Kidney glomerular epithelial cell (primary cell): ENCODE measurements at places on chromosomes 16 and 17.

- no peak for DNase-seq
Measured at GRCh38 chr17:14818469-14818868, 446.7 kb downstream of the PMP22 start.

GRCh38 chr17:4712526-4712925, 2.1 kb downstream of the ARRB2 start:
- no peak for DNase-seq

- no peak for DNase-seq
Measured at GRCh38 chr17:46125831-46126230, 67.4 kb downstream of the KANSL1 start.

- no peak for DNase-seq
Measured at GRCh38 chr17:74110467-74110866, 93.0 kb upstream of the RPL38 start.

DNA sequence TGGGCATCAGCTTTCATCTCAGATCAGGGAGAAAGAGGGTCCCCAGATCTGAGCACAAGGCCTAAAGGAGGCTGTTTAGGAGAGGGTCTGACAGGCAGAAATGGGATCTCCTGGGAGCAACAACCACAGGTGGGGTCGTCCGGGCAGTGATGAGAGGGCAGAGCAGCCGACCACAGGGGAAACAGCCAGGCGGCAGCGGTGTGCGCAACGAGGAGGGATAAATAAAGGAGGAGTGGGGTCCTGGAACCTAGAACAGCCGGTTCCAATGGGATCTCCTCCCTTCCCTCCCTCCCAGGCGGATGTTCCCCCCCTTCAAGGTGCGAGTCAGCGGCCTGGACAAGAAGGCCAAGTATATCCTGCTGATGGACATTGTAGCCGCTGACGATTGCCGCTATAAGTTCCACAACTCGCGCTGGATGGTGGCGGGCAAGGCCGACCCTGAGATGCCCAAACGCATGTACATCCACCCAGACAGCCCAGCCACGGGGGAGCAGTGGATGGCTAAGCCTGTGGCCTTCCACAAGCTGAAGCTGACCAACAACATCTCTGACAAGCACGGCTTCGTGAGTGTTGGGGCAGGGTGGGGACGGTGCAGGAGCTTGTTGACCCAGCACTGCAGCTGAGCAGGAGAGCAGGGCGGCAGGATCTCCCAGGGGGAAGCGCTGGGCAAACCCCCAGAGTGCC, 1.9 kb downstream of the TBX2 start:
- no peak for DNase-seq

- no peak for DNase-seq
Measured at GRCh38 chr16:72962347-72962746, 85.6 kb downstream of the ZFHX3 start.

DNA sequence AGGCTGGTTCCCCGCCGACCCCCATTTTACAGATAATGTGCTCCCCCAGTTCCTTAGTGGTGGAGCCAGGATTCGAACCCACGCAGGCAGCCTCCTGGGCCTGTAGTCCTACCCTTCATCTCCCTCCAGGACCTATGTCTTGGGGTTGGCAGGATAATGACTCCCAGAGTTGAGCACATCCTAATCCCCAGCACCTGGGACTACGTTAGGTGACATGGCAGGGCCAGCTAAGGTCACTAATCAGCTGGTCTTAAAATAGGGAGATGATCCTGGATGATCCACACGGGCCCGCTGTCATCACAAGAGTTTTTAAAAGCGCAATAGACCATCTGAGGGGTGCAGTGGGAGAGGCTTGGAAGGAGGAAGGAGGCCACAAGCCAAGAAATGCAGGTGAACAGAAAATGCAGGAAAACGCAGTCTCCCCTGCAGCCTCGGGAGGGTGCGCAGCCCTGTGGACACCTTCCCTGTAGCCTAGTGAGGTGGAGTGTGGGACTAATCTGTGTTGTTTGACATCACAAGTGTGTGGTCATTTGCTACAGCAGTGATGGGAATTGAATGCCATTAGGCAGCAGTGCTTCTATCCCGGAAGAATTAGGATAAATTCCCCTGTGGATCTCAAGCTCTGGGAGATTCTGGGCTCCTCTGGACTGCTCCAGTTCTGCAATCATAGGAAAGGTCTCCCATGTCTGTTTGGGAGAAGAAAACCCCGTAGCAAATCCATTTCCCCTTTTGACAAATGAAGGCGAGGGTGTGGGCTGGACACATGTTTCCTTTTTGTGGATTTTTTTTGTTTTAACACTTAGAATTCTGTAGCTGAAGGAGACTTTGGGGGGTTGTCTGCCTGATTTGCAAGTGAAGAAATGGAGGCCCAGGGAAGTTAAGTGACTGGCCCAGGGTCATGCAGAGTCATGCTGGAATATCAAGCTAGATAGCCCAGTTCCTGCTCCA, 297.7 kb downstream of the SEC14L1 start:
- no peak for DNase-seq

GRCh38 chr17:1511290-1511689, 5.1 kb downstream of the INPP5K start:
- DNase-seq = no peak

- no peak for DNase-seq
Measured at GRCh38 chr16:79480056-79480455, 120.5 kb downstream of the MAF start.

GRCh38 chr16:69234460-69234859, 47.5 kb downstream of the SNTB2 start:
- DNase-seq = no peak

DNA sequence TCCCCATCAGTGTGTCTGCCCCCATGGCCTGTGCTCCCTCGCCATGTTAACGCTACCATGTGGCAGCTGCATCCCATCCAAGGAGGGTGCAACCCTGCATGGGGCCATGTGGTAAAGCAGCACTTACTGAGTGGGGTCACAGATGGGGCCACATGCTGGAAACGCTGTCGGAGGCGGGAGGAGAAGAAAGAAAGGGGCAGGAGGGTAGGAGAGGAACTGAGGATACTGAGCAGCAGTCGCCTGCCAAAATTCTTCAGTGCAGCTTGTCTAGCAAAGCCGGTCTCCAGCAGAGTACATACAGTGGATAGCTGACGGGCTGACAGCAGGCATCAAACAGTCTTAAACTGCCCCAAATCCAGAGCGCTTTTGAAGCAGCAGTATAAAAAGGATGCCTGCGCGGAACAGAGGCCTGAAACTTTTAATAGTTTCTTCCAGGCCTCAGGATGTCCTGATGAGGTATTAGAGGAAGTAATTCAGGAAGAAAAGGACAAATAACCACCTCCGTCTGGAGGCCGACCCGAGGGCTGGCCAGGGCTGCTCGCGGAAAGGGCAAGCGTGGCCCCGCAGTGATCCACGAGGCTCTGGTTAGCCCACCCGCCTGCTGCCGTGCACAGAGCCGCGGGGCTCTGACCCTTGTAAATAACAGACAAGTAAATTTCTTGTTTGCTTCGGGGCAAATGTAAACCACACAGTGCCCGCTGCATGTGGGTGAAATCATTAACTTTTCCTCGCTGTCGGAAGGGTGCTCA, 149.0 kb downstream of the CCDC182 start:
- no peak for DNase-seq

DNA sequence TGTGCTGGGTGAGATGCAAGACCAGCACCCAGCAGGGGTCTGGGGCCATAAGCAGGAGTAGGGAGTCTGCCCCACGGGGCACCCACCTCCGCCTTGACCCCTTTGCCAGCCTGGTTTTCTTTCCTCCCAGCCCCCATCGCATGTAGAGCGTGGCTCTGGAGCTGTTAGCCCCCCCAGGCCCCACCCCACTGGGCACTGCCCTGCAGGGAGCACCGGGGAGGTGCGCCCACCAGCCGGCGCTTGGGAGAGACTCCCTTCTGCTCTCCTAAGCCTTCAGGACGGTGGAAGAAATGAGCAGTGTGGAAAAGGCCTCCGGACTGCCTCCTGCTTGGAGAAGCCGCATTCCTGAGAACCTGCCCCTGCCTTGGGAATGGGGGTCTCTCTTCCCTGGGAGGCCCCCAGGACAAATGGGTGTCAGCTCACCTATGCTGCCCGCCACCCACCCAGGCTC, 186.2 kb downstream of the IRF8 start:
- no peak for DNase-seq

DNA sequence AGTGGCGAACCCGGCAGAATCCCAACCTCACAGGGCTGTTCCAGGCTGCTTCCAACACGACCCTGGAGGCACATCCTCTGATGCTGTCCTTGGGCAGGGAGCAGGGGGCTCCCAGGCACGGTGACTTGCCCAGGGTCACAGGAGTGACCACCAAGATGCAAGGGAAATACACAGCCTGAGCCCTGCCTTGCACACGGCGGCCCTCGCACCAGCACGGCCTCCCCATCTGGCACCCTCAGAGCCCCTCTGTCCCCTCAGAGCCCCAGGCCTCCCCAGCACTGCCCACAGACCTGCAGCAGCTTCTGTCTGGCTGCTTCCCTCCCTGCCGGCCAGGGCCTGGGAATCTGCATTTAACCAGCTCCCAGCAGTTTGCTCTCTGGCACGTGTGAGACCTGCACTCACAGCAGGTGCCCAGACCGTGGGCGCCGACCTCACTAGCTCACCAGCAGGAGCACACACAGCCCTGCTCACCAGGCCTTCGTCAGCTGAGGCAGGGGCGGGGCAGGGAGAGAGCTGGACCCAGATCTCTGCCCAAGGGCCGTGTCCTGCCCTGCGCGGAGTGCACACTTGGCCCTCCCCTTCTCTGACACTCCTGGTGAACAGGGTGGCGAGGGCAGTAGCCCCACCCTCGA, 29.7 kb upstream of the ZC3H18 start:
- DNase-seq = no peak

- DNase-seq = no peak
Measured at GRCh38 chr17:9052921-9053320, 31.6 kb downstream of the NTN1 start.
